ENCODE measurements at places on chromosomes 1 and 21.

DNA sequence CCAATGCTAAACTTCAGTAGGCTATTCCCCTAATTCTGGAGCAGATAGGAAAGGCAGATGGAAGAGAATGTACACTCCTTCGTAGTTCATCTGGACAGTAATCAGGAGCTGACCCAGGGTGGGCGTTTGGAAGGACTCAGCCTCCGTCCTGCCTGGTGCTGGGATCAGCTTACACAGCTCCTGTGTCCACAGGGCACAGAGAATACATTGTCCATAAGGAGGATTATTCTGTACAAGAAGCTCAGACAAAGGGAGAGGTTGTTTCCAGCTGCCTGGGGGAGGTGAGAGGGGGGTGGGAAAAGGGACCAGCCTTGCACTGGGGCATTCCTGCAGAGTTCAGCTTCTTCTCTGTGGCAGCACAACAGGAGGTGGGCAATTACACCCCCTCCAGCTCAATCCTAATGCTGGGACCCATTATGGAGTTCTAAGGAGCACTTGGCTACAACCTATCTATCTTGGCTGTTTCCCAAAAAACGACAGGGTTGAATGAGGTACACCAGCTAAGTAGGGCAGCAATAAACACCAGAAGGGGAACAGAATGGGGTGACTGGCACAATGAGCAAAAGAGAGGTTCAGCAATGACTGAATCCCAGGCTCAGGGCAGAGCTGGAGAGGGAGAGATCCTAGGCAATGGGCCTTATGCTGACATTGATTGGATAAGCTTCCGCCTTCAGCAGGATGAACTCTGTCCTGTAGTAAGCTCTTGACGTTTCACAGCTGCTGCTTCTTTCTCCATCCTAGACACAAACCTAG is 7.4 kb downstream of the MED8 start:
- DNase-seq, result no peak

DNA sequence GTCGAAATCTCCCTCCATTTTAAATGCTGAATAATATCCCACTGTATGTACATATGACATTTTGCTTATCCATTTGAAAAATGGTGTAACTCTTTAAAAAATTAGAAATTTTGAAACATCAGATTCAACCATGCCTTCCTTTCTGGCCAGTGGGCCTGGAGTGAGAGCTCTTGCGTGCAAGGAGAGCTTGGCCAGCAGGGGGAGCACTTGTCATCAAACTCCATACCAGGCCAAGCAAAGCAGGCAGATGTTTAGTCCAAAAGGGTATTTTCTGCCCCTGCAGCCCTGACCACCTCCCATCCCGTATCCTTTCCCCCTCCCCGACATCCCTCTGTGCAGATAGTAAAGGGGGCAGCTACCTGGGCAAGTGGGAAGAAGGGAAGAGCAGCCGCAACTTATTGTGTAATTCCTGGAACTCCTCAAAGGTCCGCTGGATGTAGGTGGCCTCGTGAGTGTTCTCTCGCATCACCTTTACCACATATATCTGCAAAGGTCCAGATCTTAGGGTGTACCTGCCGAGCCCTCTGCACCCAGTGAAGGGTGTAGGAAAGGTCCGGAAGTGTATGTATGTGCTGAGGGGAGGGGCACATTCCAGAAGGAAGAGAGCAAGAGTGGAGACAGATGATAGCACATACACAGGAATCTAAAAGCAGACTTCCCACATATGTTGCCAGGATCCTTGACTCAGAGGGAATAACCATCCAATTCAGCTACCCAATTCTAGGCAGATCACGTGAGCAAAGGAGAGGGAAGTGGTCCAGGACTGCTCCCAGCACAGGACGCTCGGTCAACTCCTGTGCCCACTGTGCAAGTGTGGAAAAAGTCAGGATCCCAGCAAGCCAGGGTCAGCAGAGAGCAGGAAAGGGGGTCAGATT is 19.9 kb upstream of the PPP1R15B start:
- peak; percentile 32 for DNase-seq

GRCh38 chr1:33990281-33990680 is 126.4 kb downstream of the HMGB4 start:
- DNase-seq, result no peak

DNA sequence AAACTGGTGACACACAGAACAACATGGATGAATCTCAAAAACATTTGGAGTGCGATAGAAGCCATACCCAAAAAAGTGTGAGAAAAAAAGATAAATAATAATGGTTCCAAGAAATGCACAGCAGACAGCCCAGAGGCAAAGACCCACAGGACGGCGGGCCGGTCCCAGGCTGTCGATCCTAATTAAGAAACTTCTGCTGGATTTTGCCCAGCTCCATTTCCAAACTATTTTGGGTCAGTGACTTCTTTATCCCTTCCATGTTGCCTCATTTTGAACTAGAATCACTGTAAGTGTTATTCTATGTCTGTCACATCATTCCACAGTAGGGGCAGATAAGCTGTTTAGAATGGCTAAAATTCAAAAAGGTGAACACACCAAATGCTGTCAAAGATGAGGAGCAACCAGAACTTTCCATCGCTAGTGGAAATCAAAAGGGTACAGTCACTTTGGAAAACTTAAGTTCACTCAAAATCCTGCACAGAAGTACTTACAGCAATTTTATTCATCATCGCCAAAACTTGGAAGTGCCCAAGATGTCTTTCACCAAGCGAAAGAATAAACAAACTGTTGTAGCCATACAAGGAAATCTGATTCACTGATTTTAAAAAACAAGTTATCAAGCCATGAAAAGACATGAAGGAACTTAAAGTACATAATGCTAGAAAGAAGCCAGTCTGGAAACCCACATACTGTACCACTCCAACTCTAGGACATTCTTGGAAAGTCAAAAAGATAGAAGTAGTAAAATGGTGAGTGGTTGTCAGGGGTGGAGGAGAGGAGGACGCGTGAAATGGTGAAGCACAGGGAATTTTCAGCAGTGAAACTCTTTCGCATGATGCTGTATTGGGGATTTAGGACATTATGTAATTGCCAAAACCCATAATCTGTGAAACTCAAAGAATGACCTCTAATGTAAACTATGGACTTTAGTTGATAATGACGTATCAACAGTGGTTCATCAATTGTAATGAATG is 7.5 kb downstream of the NBPF1 start:
- no peak for DNase-seq

GRCh38 chr1:153771841-153772593 is 3.2 kb upstream of the SLC27A3 start:
- DNase-seq, result no peak

- DNase-seq, result no peak
Measured at GRCh38 chr1:49556676-49557234, 467.0 kb downstream of the AGBL4 start.

- DNase-seq, result no peak
Measured at GRCh38 chr1:223650465-223650864, 15.0 kb downstream of the CAPN8 start.

GRCh38 chr1:118102445-118102844 is 82.6 kb downstream of the SPAG17 start:
- DNase-seq, result no peak

DNA sequence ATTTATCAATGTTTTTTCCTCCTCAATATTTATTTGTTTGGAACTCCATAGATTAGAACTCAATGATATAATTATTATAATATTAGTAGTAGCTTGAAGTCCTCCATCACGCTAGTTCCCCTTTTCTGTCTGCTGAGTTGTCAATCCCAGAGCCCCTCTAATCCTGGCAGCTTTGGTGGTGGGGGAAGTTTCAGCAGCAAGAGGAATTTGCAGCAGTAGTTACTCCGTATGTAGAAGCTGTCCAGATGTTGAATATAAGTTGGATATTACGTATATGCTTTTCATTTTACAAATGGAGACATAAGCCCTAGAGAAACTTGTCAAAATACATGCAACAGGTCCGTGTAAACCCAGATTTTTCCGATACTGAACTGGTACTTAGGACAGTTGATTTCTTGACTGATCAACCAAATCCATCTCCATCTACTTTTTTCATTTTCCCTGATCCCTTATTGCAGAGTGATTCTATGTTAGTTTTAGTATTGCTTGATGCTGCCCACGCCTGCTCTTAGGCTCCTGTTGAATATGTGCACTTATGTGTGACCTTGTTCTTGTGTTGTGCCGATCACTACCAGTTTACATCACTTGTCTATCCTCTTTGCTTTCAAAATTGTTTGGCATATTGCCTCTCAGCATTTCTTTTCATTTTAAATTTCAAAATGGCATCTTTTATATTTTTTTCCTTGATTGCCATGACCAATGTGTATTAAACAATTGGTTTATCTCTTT is 28.1 kb downstream of the SMAP2 start:
- DNase-seq, result no peak

GRCh38 chr1:16068356-16069270 is 4.8 kb downstream of the FAM131C start:
- DNase-seq, result no peak

DNA sequence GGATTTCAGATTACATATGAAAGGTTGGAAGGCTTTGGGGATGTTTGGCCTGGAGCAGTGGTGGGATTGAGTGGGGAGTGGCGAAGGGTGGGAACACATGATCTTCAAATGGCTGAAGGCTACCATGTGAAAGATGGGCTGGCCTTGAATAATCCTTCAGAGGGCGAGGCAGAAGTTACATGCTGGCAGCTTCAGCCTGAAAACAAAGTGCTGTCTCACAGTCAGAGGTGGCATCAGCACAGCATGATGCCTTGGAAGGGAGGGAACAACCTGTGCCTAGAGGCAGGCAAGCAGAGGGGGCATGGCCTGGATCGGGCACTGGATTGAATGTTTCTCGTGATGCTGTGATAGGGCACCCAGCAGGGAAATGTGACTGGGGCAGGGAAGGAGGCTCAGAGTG is 130.8 kb downstream of the BEND5 start:
- DNase-seq, result peak; percentile 38

DNA sequence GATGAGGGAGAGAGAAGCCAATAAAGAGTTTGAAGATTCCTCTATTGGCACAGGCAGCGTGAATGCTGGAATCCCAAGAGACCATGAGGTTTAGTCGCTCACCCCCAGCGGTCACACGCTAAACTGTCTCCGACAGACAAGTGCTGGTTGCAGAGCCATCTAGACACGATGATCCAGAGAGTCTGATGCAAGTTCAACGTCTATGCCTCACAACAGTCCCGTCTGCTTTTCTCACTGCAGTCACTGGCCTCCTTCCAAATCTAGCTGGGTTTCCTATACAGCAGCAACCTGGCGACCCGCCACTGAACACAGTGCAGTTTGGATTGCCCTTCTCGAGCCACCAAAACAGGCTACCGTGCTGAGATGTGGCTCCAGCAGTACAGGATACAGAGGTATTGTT is 98.6 kb upstream of the KRTAP19-8 start:
- no peak for DNase-seq

GRCh38 chr1:114040273-114041015 is 61.2 kb downstream of the OLFML3 start:
- no peak for DNase-seq

DNA sequence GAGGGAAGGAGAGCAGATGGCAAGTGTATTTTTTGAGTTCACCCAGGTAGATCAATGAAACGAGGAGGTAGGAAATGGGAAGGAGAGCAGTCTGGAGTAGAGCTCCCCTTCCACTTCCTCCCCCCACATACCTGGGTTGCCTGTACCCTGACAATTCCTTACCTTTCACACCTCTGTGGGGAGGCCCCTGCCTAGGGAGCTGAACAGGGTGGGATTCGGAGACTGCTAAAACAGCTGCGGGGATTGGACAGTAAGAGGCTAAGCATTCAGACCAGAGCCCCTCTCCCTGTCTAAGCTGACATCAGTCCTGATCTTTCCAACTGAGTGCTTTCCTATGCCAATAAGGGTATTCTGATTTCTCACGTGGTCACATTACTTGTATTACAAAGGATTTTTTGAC is 14.5 kb downstream of the RCSD1 start:
- DNase-seq, result no peak

DNA sequence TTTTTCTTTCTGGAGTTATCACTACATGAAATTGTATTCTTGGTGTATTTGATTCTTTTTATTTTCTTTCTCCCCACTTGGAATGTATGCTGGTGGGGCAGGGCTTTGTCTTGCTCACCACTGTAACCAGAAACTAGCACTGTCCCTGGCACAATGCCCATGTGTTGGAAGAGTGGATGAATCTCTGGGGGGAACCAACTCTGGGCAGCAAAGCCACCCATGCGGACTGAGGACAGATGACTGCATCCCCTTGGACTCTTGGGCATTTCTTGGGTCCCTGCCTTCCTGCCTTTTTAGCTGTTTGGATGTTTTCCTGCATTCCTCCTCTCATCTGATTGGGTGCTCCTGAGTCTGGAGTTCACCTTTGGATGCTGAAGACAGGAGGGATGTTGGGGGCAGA is 6.1 kb downstream of the CYP4B1 start:
- DNase-seq, result no peak

DNA sequence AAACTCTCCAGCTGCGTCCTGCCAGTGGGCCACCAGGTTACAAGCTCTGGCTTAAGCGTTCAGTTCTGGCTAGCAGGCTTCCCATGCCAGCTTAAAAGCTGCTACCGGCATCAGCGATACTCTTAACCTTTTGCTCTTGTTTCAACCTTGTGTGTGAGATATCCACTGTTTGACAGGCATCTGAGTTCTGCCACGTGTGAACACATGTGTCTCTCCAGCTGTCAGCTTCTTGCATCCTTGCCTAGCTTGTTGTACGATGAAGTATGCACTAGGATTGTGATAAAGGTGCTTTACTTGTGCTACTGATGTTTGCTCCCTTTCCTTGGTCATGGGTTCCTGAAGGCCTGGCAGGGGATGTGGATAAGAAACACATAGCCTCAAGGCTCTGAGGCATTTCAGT is 201.6 kb downstream of the PRDM2 start:
- no peak for DNase-seq

- no peak for DNase-seq
Measured at GRCh38 chr1:183881387-183882131, 76.6 kb downstream of the RGL1 start.

GRCh38 chr1:198933515-198934222 is 294.8 kb downstream of the PTPRC start:
- no peak for DNase-seq

GRCh38 chr1:214310010-214310409 is 29.1 kb downstream of the SMYD2 start:
- DNase-seq, result no peak

DNA sequence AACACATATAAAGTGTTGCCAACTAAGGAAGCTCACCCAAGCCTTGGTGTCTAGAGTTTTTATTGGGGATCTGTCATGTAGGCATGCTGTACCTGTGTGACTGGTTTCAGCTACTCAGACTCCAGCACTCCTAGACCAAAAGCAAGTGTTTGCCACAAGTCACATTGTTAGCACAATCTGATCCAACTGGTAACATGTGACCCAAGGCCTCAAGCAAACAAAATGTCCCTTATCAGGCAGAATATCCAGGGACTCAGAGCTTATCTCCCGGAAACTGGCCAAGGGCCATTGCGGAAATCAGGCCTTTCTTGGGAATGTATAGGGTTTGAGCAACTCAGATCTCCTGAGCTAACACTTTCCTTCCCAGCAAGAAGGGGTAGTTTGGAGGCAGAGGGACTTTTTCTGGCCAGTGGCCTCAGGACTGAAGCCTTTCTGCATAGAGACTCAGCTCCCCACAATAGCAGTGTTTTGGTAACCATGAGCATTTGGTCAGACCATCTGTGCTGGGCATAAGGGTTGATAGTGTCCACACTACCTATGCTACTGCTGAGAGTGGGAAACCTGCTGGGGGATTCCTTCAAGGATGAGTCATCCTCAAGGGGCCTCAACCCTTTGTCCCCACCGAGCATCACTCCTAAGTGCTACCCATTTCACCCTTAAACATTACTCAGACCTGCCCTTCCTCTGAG is 29.6 kb downstream of the NHLH2 start:
- DNase-seq, result no peak

Measured in NCI-H1417 treated with DMSO at 0.1 percent for 48 hours (cell line).